ENCODE measurements at places on chromosomes 6 and 20.

GRCh38 chr20:48064929-48065328, 279.6 kb upstream of the SULF2 start:
- DNase-seq: peak; percentile 63

DNA sequence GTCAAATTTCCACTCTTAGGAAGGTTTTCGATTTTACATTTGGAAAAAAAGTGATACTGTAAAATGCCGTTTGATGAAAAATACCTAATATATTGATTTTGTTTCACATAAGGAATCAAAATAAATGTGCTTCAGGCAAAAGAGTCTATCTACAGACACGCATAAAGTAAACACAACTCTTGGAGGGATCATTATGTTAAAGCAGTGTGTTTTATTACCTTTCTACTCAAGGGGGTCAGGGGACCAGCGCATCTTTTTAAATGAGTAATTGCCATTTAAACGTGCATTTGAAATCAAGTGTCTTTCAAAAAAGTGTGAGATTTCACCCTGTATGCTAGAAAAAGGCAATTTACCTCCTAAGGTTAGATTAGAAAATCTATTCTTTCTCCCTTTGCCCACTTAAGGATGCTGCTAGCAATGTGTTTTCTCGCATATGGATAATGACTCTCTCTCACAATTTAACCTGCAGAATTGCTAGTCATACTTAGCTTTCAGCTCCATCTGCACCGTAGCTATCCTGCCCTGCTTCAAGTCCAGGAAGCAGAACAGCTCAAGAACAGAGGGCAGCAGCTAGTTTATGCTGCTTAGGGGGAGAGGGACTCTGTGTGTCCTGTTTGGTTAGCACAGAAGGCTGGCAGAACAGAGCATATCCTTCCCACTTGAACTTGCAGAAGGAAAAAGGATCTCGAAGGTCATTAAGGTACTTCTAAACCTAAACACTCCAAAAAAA, 35.0 kb downstream of the NKAIN2 start:
- DNase-seq: no peak

DNA sequence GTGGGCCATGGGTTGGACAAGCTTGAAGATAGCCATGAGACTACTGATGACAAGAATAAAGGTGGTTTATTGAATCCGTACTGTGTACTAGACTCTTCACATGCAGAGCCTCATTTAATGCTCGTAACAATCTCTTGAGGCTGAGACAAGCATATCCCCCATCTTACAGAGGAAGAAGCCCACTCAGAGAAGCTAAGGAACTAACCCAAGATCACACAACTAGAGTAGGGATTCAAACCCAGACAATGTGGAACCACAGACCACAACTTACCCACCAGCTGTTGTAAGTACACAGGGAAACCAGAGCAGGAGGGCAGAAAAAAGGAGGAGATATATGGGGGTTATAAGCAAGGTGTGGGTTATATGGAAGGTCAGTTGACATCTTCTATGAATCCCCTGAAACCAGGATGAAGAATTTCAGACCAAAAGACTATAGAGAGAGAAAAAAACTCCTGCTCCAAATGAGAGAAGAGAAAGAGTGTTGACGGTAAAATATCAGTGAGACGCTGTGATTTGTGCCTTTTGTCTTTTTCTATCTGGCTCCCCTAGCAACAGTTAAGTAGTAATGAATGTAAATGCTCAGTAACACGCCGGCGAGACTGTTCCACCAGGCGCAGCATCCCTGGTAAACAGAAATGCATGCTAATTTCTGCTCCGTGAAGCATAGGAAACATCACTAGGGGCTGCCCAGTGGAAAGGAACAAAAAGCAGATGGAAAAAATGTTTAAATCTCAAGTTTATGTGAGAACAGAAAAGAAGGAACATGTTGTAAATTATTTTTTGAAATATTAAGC, 80.1 kb upstream of the SLC22A16 start:
- no peak for DNase-seq

GRCh38 chr6:20605581-20605980, 71.3 kb downstream of the CDKAL1 start:
- DNase-seq: peak; percentile 8

DNA sequence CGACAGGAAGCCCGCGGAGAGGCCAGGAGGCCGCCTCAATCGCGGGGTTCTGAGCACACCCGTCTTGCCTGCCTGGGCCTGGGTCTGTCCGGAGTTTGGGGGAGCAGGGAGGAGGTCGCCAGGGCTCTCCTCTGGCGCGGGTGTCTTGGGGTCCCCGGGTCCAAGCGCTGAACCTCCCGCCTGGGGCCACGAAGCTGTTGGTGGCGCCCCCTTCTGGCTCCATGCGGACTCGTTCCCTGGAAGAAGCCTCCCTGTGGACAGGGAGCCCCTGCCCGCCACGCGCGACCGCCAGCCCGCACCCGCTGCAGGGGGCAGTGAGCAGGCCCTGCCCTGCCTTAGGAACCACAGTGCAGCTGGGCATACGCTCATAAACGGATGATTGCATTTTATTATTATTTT, 44.7 kb downstream of the MCUR1 start:
- no peak for DNase-seq

DNA sequence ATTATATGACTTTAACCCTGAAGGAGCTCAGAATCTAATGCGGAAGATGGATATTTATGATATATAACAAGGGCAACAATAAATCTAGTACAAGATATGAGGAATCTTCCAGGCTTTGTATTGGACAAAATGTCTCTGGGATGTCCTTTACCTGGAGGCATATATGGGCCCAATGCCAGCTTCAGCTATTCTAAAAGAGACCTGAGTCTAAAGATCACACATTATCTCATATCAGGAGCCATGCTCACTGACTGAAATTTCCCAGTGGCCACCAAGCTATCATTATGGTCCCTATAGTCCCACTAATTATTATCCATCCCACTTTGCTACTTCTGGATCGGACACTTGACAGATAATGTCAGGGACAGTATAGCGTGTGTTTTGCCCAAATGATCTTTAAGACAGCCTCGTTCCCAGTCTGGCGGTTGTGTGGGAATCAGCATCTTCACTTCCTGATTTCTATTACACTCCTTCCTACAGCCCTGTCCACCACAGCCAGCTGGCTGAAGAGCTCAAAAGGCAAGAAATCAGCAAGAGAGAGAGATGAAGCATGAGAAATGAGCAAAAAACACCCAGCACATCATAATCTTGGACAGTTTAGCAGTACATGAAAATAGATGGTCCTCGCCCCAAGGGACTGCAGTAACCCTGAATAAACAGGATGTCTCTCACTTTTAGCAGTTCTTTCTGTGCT, 34.9 kb downstream of the KLHL31 start:
- no peak for DNase-seq

DNA sequence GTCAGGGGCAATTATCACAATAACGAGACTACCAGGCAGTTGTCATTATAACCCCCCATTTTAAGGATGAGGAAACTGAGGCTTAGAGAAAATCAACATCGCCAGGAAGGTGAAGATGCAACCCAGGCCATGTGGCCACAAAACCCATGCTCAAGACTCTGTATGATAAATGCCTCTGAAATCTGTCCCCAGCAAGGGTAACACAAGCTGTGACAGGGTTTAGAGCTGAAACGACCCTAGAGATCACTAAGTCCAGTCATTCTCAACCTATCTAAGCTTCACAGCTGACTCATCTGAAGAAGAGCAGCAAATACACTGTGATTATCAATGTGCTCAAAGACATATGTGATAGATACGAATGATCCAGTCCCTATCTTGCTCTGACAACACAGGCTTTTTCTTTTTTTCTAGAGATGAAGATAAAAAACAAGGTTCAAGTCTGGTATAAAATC, 47.0 kb downstream of the ARHGAP18 start:
- DNase-seq: no peak

GRCh38 chr6:169503422-169504152, 198.2 kb downstream of the WDR27 start:
- DNase-seq: no peak

Measured in mammary epithelial cell (primary cell).